H1 (cell line): ENCODE measurements at places on chromosomes 1 and 21. TPM values are rescaled to one million over a fixed set of nuclear protein-coding genes. Genes with fewer than 3 reads are reported as not detected.

The AUNIP gene
- polyA plus RNA-seq = 15.4 and 18.6 TPM in 2 replicates

The AADACL4 gene
- 0.08 and 0.13 TPM in 2 replicates for polyA plus RNA-seq

The PADI4 gene
- polyA plus RNA-seq = 0.17 and 0.29 TPM in 2 replicates

The WNT2B gene
- polyA plus RNA-seq = 0.33 and 0.60 TPM in 2 replicates

The NLRP3 gene
- polyA plus RNA-seq = 0.03 and 0.05 TPM in 2 replicates

The AGMAT gene
- 3.7 and 4.5 TPM in 2 replicates for polyA plus RNA-seq
